ENCODE measurements at places on chromosomes 1 and 21.

DNA sequence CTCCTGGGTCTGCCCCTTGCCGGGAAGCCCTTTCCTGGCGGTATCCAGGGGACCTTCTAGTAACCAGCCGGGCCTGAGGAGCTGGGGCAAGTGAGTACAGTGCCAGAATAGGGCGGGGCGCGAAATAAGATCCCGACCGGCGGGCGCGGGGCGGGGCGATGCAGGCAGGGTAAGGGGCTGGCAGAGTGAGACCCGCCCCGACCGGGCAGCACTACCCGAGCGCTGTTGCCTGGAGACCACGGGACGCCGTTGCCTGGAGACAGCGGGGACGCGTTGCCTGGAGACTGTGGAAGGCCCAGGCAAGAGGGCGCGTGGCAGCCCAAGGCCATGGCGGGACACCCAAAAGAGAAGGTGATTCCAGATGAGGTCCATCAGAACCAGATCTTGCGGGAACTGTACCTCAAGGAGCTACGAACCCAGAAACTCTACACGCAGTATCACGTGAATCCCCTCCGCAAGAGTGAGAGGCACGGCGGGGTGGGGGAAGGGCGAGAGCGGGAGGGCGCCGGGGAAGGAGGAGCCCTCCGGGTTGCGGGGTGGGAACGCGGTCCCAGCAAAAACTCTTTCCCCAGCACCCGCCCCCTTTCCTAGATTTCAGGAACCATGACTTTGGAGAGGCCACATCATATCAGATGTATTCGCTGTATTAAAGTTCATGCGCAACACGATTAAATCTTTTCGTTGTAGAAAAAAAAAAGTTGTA, 24.3 kb downstream of the EBNA1BP2 start:
- peak; percentile 90 for DNase-seq

GRCh38 chr1:232667094-232667777, 37.3 kb upstream of the SIPA1L2 start:
- no peak for DNase-seq

GRCh38 chr1:160836981-160837557, 25.6 kb downstream of the CD244 start:
- no peak for DNase-seq

- no peak for DNase-seq
These were observed 49.9 kb upstream of the HAO2 start for GRCh38 chr1:119318466-119319309.

GRCh38 chr1:205920159-205920558, 23.1 kb downstream of the SLC26A9 start:
- peak; percentile 41 for DNase-seq

- DNase-seq, result no peak
These were observed 60.4 kb downstream of the SDC3 start for GRCh38 chr1:30848130-30848529.

GRCh38 chr21:45987121-45987711, 5.6 kb downstream of the COL6A1 start:
- no peak for DNase-seq

DNA sequence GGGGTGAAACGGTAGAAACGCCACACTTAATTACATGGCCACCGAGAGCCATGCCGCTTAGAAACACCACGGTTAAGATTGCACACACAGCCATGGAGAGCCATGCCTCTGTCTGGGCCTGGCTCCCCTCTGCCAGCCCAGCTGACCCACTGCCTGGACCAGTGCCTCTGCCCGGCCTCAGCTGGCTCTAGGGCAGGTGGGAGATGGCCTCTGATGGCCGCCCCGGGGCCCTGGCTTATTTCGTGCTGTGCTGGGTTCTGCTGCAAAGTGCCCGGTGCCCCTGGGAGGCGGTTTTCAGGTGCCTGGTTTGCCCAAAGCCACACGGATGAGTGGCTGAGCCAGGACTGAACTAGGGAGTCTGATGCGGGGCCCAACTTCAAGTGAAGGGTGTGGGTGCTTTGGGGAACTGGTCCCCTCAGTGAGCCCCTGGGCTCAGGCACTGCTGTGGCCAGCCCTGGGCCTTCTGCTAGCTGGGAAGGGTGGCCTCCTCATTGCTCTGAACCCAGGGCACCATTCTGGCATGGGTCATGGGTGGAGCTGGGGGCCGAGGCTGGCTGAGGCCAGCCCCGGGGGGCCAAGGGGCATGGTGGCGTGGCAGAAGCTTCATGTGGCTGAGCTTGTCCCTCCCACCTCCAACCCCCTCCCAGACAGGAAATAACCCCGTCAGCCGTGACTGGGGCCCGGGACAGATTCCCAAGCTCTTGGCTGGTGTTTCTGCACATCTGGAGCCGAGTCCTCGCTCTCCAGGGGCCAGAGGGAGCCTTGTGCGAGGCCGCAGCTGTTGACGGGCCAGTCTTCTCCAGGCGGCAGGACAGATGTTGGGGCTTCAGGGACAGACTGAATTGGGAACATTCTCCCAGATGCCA, 1.9 kb upstream of the GPR153 start:
- DNase-seq, result peak; percentile 93

GRCh38 chr1:107196973-107197562, 56.2 kb downstream of the NTNG1 start:
- no peak for DNase-seq

GRCh38 chr21:37828556-37828955, 87.7 kb downstream of the KCNJ6 start:
- no peak for DNase-seq

DNA sequence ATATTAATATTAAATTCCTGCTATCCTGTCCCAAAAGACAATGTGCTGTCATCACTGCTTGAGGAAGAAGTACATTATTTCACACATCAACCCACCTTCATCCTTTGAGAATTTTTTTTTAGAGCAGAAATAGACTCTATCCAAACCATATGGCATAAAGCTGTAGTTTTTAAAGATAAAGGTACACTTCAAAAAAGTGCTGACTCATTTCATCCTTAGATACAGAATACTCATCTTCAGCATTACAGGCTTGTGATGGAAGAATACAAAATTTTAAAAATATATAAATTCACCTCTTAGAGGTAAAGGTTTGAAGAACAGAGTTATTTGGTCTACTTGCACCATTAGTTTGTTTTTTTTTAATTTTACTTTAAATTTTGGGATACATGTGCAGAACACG, 126.7 kb upstream of the ERG start:
- no peak for DNase-seq

- no peak for DNase-seq
These were observed 47.7 kb downstream of the SPEN start for GRCh38 chr1:15895233-15895632.

- DNase-seq, result no peak
These were observed 44.3 kb downstream of the HUNK start for GRCh38 chr21:31917108-31917507.

DNA sequence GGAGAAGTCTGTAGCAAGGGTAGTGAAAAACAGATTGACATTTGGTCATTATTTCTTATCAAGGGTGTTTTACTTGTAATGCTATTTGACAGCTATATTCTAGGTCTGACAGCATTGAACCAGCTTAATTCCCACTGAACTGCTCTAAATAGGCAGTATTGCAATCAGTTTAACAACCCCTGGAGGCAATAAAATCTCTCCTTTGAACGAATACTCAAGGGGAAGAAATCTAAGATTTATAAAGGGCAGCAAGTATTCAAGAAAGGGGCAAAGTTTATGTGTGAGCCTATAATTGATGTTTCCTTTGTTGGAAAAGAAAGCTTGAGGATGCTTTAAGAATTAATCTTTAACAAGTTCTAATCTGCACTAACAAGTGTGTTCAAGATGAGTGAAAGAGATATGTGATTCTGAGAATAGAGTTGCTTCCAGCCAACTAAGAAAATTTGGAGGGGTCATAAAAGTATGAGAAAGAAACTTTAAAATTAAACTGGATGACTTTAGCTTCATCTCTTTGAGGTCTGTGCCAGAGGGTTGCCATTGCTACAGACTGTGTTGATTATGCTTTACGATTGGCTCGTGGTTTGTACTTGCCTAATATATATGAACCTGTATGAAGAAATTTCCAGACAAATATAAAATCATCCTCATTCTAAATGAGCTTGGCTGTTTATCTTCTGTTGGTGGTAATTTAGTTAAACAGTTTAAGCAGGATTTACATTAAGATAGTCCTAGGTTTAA, 72.5 kb downstream of the ZNF326 start:
- DNase-seq, result no peak

DNA sequence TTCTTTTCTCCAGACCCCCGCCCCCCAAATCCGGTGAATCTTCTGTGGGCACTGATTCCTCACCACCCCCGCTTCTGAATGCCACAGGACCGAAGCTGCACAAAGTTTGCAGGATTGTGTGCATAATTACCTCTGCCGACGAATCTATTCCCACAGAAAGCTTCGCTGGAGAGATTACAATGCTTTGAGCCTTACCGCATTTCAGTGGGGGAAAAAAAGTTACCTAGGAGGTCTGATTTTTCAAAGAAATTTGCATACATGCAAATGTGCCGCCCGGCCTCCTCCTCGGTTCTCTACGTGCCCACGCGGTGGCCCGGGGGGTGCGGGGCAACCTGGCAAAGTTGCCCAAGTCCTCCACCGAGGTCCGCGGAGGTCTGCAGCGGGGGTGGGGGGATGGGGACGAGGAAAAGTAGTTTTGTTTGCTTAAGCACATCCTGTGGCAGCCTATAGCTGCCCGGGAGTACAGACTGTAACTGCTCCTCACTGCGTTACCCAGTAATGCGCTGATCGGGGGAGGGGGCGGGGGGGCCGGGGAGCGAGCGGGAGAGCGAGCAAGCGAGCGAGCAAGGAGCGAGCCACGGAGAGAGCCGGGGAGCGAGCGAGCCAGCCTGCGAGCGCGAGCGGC, 563 bp upstream of the NFIA start:
- DNase-seq, result peak; percentile 86

DNA sequence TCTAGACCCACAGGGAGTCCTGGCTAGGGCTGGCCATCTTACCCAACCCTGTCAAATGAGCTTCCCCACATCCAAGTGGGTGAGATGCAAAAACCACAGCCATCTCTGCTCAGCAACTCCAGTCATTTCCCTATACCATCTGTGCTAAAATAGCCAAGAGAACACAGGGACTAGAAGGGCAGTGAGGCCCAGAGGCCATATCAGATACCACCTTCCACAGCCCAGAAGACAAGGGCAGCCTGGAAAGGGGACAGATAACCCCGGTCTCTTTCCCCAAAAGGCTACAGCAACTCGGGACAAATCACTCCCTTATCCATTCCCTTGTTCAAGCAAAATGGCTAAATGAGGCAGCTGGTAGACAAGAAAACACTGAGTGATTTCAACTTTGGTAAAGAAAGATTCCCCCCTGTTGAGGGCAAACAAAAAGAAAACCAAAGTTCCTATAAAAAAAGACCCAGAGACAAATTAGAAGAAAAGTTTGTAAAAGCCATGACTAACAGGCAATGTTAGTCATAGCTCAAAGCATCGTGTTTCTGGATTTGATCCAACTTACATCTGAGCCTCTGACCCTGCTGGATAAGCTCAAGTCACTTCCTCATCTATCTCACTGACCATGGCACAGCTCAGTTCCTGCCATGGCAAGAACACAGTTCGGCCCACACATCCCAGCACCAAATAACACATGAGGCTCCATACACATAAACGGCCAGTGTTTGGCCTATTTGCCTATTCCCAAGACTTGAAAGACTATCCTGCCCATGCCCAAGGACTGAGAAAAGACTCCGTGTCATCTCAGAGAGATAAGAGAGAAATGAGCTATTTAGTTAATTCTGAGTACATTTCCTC, 3.1 kb downstream of the LAMB3 start:
- no peak for DNase-seq

GRCh38 chr1:161988413-161988812, 35.3 kb downstream of the OLFML2B start:
- no peak for DNase-seq

GRCh38 chr1:94795434-94795833, 24.7 kb upstream of the SLC44A3 start:
- no peak for DNase-seq

DNA sequence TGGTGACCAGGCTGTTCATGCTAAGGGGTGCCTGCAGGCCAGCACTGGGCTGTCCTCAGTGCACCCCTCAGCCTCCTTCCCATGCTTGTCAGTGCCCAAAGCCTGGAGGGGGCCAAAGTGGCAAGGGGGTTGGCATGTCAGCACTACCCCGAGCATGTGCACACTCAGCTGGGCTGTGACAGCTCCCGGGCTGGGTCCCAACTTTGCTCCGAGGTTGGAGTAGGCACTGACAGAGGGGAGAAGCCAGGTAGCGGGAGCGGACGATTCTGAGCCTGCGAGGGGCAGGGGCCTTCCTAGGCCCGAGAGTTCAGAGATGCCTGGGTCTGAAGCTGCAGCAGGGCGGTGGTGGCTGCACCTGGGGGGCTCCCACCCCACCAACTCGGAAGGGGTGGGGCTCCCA, 119.0 kb downstream of the MAST2 start:
- DNase-seq, result no peak

GRCh38 chr1:211089536-211089935, 44.4 kb downstream of the KCNH1 start:
- no peak for DNase-seq

GRCh38 chr1:151131701-151132334, 14.6 kb downstream of the SEMA6C start:
- peak; percentile 54 for DNase-seq

GRCh38 chr21:21682172-21682571, 684.0 kb downstream of the NCAM2 start:
- DNase-seq, result no peak

GRCh38 chr1:201266774-201267173, 16.5 kb upstream of the PKP1 start:
- no peak for DNase-seq

GRCh38 chr1:118556936-118557335, 371.9 kb upstream of the SPAG17 start:
- DNase-seq, result no peak

GRCh38 chr1:58003059-58003458, 543.5 kb downstream of the OMA1 start:
- DNase-seq, result no peak

GRCh38 chr1:180281490-180281889, 51.4 kb downstream of the LHX4 start:
- no peak for DNase-seq

GRCh38 chr1:32992489-32993323, 28.1 kb upstream of the RNF19B start:
- peak; percentile 82 for DNase-seq

DNA sequence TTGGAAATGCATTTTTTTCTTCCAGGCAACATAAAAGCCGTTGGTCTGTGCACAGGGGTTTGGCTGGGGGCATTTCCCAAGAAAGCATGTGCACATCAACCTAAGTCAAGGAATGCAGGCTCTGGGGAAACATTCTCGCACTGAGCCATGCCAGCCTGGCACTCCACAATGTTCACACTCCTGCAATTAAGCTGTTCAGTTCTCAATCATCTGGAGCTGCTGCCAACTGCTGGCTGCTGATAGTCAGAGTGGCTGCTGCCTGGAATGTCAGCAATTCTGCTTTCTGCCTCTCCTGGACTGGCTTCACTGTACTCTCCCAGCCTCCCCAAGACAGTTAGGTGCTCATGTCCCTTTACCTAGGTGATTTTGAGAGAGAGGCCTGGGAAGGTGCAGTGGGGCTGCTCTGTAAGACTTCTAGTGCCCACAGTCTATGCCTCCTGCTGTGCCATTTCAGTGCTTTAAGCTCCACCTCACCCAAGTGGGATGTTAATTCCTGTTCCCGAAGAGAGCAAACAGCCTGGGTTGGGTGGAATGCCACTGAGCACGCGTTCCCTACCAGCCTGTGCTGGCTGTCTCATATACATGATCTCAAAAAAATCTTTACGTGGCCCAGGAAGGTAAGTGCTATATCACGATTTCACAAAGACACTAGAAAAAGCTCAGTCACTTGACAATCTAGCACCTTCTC, 131.7 kb downstream of the BRINP2 start:
- DNase-seq, result peak; percentile 32

Data from right hindlimb (tissue), 1 donor.